ENCODE measurements at places on chromosomes 6 and 20.

DNA sequence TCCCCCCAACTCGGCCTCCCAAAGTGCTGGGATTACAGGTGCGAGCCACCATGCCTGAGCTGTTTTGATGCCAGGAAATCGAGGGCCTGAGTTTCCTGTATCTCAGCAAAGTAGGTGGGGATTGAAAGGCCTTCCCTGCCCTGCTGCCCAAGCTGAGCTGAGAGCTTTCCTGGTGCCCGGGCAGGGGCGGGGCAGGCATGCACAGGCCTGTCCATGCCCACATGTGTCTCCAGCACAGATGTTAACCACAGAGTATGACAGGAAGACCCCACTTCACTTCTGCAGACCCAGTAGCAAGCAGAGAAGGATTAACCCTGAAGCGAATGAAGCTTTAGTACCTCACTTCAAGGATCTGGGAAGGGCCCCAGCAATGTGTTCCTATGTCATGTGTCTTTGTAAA lies 66.0 kb downstream of the GPR6 start:
- no peak for DNase-seq

DNA sequence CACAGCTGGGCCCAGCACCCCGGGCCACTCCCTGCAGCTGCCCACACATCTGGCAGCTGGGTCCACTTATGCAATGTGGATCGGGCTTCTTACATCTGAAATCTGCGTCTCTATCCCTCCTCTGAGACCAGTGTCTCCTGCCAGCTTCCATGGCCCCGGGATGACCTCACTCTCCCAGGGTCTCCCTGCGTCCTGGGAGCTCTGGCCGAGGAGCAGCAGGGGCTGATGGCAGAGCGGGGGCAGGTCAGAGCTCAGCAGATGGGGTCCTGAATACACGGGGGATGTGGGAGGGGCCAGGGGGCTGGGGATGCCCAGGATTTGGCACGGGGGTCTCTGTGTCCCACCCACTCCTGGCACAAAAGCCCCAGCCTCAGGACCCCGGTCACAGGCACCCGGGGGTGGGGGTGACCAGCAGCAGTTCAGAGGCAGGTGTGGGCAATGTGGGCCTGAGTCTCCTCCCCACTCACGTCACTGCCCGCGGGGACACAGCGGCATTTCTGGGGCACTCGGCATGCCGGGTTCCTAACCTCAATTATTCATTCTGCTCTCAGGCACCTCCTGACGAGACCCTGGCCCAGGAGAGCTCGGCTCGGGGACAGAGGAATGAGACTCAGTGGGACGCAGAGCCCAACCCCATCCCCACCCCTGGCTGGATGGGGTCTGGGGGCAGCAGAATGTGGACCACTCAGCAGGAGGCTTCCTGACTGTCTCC lies 16.4 kb downstream of the CHRNA4 start:
- DNase-seq: no peak

- DNase-seq: no peak
These were observed 48.9 kb downstream of the CDK5RAP1 start for GRCh38 chr20:33352258-33353012.

GRCh38 chr6:69370763-69371162 lies 426.0 kb downstream of the LMBRD1 start:
- DNase-seq: no peak

GRCh38 chr20:44552950-44553908 lies 29.1 kb upstream of the PKIG start:
- DNase-seq: no peak

GRCh38 chr6:132446141-132446854 lies 45.0 kb upstream of the MOXD1 start:
- no peak for DNase-seq

GRCh38 chr20:10603971-10604864 lies 69.6 kb downstream of the JAG1 start:
- DNase-seq: no peak

GRCh38 chr6:73451223-73452106 lies 632 bp downstream of the CGAS start:
- peak; percentile 16 for DNase-seq

DNA sequence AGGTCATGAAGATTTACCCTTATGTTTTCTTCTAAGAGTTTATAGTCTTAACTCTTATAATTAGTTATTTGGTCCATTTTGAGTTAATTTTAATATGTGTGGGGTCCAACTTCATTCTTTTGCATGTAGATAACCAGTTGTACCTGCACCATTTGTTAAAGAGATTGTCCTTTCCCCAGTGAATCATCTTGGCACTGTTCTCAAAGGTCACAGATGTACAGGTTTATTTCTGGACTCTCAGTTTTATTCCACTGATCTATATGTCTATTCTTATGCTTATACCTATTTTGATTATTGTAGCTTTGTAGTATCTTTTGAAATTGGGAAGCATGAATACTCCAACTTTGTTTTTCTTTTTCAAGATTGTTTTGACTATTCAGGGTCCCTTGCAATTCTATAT lies 44.1 kb downstream of the ZHX3 start:
- DNase-seq: no peak

DNA sequence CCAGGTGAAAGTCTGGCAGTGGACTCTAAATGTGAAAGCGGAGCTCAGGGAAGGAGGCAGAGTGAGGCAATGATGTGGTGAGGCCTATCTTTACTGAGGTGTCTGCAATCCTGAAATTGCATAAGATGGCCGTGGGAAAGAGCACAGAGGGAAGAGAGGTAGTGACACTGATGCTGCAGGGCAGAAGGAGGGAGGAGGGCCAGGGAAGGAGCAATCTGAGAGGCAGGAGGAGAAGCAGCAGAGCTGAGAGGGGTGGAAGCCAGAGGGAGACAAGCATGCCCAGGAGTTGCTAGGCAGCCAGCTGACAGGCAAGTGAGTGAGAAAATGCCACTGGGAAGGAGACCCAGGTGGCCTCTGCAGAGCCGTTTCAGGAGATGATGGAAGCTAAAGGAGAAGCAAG lies 97.4 kb upstream of the CNR1 start:
- no peak for DNase-seq
